Vagina (tissue), 2 donors: ENCODE measurements at places on chromosomes 16 and 17.

DNA sequence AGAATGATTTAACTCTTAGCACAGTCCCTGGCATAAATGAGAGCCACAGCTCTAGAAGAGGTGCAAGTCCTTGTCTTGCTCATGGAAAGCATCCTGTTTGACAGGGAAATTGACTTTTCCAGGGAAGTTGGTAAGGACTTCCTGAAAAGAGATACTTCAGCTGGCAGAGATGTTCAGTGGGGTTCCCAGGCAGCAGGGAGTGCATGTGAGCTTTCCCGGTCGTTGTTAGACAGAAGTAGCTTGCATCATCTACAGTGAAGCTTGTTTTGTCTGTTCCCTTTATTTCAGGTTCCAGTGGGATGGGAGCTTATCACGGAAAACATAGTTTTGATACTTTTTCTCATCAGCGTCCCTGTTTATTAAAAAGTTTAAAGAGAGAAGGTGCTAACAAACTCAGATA is 22.9 kb downstream of the ALDH3A2 start:
- no peak for DNase-seq

DNA sequence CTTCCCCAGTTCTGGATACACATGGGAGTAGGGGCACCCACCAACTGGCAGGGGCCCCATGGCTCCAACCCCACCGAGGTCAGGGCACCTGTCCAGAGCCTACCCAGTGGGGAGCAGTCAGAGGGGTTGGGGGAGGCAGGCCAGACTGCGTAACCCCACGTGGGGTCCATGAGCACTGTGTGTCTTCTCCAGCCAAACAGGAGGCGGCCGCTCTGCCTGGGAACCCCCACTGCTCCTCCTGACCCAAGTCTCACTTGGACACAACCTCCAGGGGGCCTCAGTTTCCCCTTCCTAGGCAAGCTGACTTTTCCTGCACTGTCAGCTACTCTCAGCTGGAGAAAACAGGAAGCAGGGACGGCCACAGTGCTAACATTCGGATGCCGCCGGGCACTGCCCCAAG is 7.5 kb downstream of the ZNF469 start:
- DNase-seq = no peak

GRCh38 chr16:20064931-20065330 is 8.8 kb downstream of the GPR139 start:
- DNase-seq = no peak

DNA sequence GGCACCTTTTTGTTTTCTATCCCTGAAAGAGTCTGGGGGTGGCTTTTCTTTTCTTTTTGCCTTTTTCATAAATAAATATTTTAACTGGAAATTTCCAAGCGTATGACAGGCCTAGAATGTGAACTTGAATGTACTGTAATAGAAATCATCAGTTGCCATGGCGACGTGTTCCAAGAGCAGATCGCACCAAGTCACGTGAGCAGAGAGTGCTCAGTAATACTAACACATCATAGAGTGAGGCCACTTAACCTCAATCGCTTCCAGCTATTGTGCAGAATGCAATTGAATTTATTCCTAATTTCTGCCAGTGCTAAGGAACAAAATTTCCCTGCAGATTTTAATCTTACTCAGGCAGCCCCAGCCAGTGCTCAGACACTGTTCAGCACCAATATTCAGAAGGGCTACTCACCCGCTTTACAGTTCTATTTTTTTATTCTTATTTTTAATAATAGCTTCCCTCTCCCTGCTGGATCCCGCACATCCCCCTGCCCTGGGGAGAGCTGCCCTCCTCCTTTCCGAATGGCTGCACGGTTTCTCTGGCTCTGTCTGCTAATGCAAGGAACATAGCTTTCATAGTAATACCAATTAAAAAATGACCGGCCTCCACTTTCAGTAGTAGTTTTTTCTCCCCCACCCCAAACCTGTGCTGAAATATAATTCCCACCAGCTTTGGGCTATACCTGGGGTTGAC is 26.2 kb upstream of the PMFBP1 start:
- no peak for DNase-seq

DNA sequence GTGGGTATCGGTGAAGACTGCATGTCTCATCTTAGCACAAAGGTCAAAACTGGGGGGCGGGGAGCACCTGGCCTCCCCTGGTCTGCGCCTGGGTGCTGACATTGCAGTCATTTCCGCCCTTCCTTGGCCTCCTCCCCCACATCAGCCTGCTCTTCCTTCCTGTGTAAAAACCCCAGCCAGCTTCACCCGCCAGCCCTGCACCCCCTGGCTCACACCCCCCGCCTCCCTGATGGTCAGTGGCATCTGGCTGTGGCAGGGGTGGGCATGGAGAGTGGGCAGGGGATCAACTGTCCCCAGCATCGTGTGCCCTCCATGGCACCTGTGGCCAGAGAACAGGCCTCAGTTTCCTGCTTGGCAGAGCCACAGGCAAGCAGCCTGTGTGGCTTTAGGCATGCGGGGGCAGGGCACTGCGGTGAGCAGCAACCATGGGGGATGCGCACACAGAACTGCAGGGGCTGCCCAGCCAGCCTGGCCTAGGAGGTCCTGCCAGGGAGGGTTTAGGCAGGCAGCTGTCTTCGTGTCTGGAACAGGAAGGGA is 26.5 kb upstream of the LASP1NB start:
- no peak for DNase-seq
